ENCODE measurements at places on chromosomes 5 and 9.

DNA sequence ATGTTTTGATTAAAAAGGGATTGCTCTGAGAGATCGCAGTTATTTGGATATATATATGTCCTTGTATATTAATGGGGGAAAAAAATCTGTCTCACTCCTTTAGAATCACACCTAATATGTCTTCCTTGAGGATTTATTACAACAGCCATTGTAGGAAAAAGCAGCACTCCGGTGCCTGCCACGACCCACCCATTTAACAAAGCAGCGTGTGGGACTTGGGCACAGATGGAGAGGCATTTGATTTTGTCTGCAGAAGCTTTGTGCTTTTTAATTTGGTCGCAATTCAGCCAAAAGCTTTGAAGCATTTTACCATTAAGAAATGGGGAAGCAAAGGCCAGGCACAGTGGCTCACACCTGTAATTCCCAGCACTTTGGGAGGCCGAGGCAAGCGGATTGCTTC is 159.2 kb downstream of the SMARCA2 start:
- DNase-seq, result no peak

DNA sequence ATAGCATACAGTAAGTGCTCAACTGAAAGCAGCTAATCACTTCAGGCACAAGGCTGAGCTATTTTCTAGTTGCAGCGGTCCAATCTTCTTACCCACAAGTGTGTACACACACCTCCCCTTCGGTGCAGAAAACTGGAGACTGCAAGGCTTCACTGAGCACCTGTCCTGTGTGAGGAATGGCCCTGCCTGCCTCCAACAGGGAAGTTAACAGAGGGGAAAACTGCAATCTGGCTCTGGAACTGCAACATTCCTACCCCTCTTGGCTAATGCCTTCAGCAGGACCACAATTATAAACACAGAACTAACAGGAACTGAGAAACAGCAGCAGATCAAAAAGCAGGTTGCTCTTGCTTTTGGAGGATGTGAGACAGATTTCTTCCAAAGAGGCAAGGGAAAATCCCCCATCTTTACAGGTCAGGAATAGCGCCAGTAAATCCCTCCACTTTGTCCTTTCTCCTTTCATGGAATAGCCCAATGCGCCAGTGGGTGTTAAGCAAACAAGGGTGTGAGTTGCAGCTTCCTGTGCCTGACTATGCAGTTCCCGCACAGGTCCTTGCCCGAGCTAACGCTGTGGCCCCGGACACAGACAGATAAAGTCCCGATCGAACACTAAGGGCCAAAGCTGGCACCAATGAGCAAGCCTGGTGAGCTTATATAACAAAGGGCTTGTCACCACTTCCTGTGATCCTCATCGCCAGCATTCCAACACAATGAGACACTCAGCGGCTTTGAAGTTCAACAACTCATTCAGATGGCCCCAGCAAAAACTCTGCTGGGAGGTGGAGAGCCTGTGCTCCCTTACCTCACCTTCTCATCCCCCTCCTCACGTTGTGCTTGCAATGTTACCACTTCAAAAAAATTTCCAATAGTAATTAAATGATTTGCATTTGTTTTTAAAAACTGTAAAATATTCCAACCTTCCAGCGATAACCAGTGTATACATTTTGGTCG is 21.5 kb downstream of the SHB start:
- DNase-seq, result no peak

GRCh38 chr5:78747055-78747454 is 98.5 kb upstream of the LHFPL2 start:
- DNase-seq, result no peak

- no peak for DNase-seq
Observed at GRCh38 chr5:95949810-95950209, 11.8 kb downstream of the ELL2 start.

DNA sequence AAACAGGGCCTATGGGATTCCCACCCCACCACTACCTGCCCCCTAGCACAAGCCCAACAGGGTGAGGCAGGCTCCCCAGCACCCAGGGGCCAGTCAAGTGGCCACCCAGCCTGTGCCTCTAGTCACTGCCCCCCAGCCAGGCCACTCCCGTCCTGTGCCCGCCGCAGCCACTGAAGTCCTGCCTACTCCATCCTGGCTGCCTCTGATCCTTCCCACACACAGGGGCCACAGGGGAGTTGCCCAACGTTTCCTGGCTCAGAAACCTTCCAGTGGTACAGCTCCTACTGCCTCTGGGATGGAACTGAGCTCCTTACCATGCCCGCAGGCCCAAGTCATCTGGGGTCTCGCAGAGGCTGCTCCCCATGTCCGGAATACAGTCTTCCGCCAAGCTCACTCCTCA is 70.2 kb upstream of the STXBP1 start:
- DNase-seq, result no peak

GRCh38 chr9:120765910-120766425 is 27.2 kb downstream of the FBXW2 start:
- DNase-seq, result no peak

DNA sequence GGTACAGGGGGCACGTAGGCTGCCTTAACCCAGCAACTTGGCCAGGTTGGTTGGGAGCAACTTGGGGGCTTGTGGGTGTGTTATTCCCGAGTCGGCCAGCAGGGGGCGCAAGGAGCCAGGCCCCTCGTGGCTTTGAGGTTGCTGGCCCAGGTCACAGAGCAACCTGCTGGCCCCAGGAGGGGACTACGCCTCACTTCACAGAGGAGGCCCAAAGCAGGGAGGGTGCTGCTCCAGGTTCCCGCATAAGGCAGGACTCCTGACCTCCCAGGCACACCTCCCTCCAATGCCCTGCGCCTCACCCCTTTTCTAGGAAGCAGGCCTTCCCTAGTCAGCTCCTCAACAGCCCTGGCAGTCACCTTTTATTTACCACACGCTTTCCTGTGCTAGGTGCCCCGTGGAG is 18.1 kb downstream of the KYAT1 start:
- DNase-seq, result peak; percentile 27
